Vagina (tissue), 2 donors: ENCODE measurements at places on chromosomes 6 and 20.

DNA sequence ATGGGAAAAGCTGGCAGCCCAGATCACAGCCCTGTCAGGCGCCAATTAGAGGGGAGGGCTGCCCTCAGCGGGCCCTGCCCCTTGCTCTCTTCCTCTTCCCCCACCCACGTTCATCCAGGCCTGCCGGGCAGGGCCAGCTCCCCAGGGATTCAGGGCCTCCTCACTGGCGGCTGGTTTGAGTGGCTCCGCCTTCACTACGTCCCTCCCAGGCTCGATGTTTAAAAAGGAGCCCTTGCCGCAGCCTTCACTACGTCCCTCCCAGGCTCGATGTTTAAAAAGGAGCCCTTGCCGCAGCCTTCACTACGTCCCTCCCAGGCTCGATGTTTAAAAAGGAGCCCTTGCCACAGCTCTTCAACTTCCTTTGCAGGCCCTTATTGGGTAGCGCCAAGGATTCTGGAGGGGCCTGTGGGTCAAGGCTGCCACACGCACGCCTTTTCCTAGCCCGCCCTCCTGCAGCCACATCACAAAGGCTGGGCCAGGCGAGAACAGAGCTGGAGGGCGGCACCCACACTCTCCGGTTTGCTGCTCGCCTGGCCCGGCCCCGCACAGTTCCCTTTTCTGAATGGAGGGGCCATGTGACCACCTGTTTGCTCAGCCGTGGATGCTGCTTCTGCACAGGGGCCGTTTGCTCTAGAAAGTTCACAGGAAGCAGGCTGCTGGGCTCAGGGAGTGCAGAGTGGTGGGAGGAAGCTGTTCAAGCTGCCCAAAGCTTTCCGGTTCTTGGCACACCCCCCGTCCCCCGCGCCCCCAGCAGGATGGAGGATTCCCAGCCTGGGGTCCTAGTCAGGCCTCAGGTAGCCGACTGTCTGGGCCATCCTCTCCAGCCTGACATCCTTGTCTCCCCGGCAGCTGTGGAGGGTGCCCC, 1.6 kb downstream of the SLC17A9 start:
- DNase-seq: no peak

GRCh38 chr6:18102783-18103509, 19.5 kb downstream of the NHLRC1 start:
- no peak for DNase-seq

- DNase-seq: no peak
Measured at GRCh38 chr6:152356662-152357061, 280.5 kb downstream of the SYNE1 start.

DNA sequence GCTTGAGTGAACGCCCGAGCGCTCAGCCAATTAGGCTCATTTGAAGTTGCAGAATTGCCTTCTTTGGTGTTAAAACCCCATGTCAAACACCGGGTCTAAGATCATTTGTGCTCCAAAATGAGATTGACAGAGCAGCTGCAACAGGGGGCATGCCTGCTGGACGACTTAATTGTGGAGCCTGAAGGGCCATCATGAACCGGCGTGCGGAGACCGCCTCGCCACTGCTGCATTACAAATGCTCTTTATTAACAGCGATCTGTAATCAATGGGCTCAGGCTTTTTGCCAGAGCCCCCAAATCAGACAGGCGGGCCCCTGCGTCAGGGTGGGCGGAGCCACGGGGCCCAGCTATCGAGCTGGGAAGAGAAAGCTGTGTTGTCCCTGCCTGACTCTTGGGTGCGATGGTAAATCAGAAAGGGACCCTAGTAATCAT, 183.2 kb downstream of the SIM1 start:
- DNase-seq: no peak

GRCh38 chr6:43942011-43942442, 172.0 kb downstream of the VEGFA start:
- no peak for DNase-seq

DNA sequence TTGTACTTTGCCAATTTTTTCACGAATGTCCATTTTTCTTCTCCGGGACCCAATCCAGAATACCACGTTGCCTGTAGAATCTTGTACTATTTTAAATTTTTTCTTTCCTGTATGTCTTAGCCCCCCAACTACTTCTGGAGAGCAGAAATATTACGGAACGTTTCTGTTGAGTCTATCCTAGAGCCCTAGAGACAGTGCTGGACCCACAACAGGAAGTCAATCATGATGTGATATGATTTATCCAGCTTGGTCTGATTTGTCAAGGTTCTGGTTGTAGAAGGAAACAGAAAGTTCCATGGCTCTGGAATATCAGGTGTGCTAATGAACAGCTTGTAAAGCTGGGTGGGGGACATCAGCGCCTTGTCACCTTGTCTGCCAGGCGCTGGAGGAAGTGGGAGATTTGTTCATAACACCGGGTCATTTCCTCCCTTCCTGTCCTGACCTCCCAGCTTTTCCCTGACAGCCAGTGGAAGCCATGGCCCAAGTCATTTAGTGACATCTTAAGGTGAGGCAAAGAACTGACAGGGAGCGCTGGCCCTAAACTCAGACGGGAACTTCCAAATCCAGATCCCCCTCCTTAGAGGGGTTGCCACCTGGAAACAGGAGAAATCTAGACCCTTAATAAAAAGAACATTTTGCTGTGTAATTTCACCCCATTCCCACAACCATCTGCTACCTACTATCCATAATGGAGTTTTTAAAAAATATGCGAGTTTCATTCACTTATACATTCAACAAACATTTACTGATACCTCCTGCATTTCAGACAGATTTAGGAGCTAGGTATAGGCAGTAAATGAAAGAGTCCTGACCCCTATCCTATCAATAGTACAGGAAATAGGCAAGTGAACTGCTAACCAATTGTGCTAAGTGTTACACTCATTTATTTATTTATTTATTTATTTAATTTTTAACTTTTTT, 130.5 kb downstream of the ZFP64 start:
- no peak for DNase-seq

GRCh38 chr20:36314734-36315544, 8.8 kb downstream of the DLGAP4 start:
- no peak for DNase-seq

- no peak for DNase-seq
Measured at GRCh38 chr6:116763048-116763447, 2.5 kb downstream of the FAM162B start.

DNA sequence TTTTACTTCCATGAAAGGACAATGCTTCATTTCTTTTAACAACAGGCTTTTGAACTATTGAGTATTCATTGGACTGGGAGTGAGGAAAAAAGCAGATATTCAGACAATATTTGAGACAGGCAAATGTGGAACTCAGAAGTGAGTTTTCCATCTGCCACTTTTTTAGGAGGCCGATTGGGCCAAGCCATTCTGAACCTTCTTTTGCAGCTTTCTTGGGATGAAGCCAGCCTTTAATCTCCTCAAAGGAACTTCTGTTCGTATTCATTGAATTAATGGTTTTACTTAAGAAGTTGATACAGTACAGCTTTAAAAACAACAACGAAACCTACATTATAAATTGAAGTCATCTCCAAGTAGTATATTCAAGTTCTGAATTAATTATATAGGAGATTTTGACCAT, 187.1 kb upstream of the RNF217 start:
- DNase-seq: no peak

GRCh38 chr20:31693987-31694661, 28.5 kb downstream of the BCL2L1 start:
- DNase-seq: no peak

GRCh38 chr6:122122202-122122601, 277.2 kb upstream of the HSF2 start:
- no peak for DNase-seq

DNA sequence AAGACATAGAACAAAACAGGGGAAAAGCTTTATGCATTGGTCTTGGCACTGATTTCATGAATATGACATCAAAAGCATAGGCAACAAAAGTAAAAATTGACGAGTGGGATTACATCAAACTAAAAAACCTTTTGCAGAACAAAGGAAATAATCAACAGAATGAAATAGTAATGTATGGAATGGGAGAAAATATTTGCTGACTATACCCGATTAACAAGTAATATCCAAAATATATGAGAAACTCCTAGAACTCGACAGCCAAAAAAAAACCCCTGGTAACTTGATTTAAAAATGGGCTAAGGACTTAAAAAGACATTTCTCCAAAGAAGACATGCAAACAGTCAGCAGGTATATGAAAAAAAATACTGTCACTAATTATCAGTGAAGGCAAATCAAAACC, 231.7 kb upstream of the MAN1A1 start:
- DNase-seq: no peak

GRCh38 chr20:54479138-54479906, 3.9 kb downstream of the DOK5 start:
- DNase-seq: no peak

DNA sequence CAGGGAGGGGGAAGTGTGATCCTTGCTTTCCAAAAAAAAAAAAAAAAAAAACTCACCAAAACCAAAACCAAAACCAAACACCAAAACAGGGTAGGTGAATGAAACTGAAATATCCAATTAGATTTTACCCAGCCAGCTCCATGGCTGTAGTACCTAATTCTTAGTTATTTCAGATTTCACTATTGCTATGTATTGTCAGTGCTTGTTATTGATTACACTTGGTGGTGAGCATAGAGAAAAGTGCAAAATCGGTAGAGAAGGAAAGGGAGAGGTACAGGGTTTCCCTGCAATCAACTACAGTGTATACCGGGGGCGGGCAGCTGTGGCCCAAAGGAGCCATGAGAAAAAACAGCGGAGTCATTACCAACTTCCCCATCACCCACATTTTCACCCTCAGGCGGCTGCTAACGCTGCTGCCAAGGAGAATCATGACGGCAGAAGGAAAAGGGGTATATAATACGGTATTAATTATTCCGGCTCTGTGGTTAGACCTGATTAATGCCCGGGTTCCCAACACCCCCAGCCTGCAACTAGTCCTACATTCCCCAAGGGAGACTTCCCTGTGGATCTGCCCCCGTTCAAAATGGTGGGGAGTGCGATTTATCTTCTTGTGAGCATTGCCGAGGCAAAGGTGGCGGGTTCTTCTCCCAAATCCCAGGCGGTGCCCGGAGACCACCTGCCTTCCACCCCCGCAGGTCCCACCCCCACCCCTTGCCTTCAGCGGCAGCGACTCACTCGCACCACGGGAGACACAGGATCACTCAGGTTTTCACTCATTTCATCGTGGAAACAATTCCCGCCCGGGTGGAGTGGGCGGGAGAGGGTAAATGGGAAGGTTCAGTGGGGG, at the start of gene C6orf62:
TSS of gene C6orf62 (minus strand) at position 30 of the 847 bp plus-strand sequence. CDS start 486 bp downstream, outside the sequence.
- DNase-seq: no peak

DNA sequence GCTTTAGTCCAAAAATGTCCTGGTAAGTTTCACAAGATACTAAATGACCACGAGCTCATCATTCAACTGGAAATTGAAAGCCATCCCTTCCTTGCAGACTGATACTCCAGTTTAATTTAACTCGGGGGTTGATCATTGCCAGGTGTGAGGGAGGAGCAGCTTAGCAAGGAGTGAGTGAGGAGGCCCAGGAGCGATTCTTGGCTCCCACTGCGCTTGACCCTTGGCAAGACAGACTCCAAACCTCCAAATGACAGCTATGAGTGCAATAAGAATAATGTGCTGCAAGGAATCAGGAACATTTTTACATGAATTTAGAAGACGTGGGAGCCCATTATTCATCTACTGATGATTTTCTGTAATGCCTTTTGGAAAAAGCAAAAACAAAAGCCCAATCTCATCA, 64.9 kb downstream of the LAMA4 start:
- DNase-seq: no peak

GRCh38 chr6:131894493-131895424, 56.4 kb downstream of the CCN2 start:
- DNase-seq: no peak

DNA sequence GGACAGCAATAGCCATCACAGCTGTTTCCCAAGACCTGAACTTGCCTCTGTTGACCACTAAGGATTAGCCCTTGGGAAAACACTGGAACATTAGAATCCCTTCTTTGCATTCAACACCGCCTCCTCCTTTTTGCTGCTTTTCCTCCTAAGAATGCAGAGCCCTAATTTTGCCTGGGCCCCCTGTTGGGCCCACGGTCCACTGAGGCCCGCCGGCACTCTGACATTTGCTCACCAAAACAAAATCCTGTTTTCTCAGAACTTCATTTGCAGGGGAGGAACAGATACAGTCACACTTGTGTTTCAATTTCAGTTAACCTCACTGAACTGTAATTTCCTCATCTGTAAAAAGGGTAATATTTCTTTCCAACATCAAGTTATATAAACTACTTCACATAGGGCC, 116.0 kb upstream of the JARID2 start:
- no peak for DNase-seq

GRCh38 chr6:5623769-5624168, 362.5 kb downstream of the FARS2 start:
- no peak for DNase-seq

DNA sequence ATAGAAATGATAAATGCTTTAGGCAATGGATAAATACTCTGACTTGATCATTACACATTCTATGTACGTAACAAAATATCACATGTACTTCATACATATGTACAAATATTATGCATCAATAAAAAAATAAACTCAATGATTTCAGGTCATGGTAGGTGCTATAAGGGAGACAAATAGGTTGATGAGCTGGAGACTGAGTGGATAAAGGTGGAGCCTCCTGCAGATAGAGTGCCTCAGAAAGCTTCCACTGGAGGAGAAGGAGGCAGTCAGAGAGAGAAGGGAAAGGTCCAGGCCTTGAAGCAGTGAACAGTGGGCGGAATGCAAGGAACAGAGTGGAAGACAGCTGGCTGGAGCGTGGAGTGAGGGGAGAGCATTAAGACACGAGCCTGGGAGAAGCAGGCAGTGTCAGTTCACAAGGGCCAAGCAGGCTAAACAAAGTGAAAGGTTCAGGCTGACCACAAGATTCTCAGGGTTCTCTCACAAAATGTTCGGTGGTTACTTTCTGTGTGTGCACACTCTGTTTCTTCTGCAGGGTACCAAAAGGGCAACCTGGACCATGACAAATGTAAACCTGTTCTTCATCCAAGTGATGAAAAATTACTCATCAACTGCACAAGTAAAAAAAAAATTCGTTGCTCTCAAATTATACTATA, 55.9 kb upstream of the SEC63 start:
- no peak for DNase-seq

DNA sequence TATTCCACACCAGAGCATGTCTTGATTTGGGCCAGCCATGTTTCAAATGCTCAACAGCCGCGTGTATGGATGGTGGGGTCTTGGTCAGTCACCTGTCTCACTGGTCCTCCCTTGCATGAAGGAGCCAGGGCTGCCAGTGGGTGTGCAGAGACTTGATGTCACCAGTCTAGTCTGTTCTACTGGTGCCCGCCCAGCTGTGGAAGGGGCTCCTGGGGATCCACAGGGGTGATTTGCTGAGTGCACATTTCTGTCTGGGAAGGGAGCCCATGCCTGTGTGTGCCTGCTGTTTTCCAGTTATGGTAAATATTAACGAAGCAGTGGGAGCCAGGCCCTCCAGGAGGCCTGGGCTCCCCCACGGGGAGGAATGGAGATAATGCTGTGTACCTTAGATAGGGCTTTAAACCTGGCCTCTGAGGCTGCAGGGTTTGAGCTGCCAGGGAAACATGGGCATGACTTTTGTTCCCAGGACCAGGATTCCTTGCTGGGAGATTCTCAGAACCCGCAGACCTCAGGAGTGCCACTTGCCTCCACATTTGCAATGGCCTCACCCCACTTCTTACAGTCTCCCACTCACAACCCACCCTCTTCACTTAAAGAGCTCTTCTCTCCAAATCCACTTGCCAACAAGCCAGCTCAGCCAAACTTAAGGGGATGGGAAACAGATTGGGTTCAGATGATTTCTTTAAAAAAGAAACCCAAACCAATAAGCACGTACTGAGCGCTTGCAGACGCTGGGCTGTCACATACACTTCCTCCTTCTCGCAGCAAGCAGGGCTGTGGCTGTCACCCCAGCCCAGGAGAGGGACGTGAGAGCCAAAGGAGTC, 54.1 kb downstream of the VEGFA start:
- no peak for DNase-seq

GRCh38 chr20:41405436-41405835, 38.8 kb upstream of the EMILIN3 start:
- DNase-seq: no peak
